ENCODE measurements at places on chromosomes 16 and 17. TPM values are rescaled to one million over a fixed set of nuclear protein-coding genes. Genes with fewer than 3 reads are reported as not detected.

DNA sequence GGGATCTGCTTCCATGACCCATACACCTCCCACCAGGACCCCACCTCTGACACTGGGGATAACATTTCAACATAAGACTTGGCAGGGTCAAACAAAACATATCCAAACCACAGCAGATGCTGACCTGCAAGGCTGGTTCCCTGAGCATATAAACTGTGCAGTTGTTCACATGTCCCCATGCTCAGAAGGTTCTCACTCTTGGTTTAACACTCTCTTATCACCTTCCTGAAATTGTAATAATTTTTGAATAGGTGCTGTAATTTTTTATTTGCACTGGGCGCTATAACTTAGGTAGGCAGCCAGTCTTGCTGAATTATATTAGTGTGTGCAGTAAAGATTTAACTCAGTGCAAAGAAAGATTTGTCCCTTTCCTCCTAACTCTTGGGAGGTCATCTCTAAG is 824.8 kb upstream of the SOX9 start:
- DNase-seq = no peak

The PPL gene
- 17.0 TPM for total RNA-seq

The OR1A1 gene
- total RNA-seq = not detected

- DNase-seq = peak; percentile 85
Measured at GRCh38 chr16:27677263-27677662, 127.3 kb downstream of the KATNIP start.

DNA sequence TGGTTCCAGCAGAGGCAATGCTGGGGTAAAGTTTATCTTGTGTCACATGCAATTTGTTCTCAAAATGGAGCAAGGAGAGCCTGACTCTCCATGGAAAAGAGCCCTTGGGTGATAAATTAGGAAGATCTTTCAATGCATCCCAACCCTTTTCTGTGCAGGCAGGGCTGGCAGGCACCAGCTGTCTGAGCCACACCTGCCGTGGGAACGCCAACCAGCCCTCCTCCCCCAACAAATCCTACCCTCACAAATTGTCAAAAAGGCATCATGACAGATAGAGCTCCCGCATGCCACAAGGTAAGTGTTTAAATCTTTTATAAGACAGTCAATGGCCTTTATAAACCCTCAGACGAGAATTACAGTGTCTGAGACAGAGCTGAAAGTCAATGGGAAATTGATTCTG is 418.5 kb upstream of the CDH5 start:
- no peak for DNase-seq

- no peak for DNase-seq
Measured at GRCh38 chr17:78971756-78972506, 7.8 kb downstream of the LGALS3BP start.

Measured in renal cortical epithelial cell (primary cell).